ENCODE measurements at places on chromosomes 3 and 15.

GRCh38 chr3:84077479-84077878 is 881.3 kb upstream of the CADM2 start:
- DNase-seq = no peak

GRCh38 chr3:54846119-54846518 is 81.7 kb downstream of the LRTM1 start:
- no peak for DNase-seq

DNA sequence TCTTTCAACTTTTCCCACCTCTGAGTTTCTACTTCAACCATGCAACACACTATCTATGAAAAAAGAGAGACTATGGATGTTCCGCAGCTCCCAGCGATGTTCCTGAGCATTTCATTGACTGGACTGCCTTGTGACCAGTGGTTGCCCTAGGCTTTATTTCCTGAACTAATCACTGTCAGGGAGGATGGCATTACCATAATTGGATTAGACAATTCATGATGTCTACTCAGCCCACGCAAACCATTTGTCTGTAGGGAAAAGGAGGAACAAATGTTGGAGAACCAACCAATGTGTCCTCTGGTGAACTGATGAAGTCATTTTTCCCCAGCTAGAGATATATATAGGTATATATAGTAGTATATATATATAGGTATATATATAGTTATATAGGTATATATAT is 229.3 kb upstream of the MCTP2 start:
- DNase-seq = no peak

GRCh38 chr3:50587373-50587772 is 18.1 kb downstream of the HEMK1 start:
- DNase-seq = no peak

GRCh38 chr3:94822298-94822697 is 759.4 kb downstream of the NSUN3 start:
- DNase-seq = no peak

DNA sequence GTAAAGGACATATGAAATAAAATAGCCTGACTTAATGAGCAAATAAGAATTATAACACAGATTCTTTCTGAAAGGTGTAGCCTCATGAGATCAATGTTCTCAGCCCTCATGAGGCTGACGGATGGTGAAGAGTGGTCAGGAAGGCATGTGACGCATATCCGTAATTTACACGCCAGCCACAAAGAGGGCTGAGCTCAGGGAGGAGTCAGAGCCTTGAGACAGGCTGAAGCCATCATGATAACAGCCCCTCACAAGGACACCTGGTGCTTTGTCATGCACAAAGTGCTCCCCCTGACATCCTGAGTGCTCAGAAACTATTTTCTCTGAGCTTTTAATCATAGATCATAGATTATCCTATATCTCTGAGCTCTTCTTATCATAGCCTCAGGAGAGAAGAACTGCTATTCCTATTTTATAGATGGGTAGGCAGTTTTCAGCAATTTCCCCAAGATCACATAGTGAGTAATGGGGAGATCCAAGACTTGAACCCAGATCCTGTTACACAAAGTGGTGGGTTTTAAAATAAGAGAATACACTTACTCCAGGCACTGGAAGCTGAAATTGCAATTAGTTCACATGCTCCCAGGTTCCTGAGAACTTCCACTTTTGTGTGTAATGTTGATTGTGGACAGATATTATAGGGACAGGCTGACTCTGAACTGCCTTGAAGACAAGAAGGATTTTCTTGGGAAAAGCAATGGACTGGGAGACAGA is 267.1 kb downstream of the RPLP1 start:
- DNase-seq = no peak
